Bronchial epithelial cell (primary cell): ENCODE measurements at places on chromosomes 13 and 19.
A peak's percentile ranks its signal among the peaks of the same experiment; 100 is the strongest.

DNA sequence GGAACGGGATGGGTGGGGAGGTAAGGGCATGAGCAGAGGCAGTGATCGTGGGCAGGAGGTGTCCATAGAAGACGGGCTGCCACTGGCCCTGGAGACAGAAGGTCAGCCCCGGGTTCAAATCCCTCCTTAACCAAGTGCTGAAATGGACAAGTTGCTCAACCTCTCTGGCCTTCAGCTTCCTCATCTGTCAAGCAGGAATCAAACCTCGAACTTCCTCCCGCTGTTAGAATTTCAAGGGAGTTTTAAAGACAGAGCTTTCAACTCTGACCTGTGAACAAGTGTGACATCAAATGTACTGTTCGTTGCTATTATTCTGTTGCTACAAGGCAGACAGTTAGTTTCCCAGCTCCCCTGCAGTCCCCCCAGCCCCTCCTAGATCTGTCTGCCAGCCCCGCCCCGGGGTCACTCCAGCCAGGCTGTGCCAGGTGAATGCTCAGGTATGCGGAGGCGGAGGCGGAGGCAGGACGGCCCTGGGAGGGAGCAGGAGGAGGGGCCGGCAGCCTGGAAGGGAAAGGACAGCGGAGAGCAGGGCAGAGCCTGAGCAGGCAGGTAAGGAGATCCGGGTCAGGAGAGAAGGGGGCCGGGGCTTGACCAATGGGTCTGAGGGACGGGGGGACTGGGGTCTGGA, at the start of gene EPS8L1:
EPS8L1 (plus strand) TSS at position 499 of the 628 bp plus-strand sequence. CDS start 576 bp downstream, outside the sequence.
- peak; percentile 60 for DNase-seq

- DNase-seq = no peak
These were observed 198.4 kb downstream of the POU4F1 start for GRCh38 chr13:78404846-78405360.

- DNase-seq = no peak
These were observed 32.7 kb downstream of the TMEM255B start for GRCh38 chr13:113791761-113792160.

DNA sequence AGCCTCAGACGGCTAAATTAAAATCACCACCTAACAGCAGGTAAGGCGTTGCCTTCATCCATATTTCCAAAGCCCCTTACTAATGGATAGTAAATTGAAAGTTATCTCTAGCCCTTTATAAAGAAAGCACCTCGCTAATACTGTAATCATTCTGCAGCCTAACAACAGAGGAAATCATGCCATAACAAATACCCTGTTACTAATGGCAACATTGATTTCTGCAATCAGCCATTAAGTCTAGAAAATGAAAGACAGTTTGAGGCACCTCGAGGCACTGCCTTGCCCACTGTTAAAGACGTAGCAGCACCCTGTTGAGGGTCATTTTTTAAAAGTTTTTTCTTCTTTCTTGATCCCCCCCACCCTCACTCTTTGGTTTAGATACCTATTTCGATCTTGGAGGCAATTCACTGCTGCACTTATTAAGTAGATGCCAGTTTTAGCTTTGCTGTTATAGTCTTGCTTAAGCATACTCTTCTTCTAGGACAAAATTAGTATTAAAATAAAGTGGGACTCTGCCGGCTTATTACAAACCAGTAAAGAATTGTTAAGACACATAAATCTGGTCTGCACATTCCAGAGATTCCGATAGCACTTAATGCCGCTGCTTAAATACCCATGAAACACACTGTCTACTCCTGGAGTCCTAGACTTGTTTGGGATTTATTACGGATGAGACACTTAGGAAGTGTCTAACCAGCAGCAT, 74.8 kb downstream of the ZNF536 start:
- no peak for DNase-seq

DNA sequence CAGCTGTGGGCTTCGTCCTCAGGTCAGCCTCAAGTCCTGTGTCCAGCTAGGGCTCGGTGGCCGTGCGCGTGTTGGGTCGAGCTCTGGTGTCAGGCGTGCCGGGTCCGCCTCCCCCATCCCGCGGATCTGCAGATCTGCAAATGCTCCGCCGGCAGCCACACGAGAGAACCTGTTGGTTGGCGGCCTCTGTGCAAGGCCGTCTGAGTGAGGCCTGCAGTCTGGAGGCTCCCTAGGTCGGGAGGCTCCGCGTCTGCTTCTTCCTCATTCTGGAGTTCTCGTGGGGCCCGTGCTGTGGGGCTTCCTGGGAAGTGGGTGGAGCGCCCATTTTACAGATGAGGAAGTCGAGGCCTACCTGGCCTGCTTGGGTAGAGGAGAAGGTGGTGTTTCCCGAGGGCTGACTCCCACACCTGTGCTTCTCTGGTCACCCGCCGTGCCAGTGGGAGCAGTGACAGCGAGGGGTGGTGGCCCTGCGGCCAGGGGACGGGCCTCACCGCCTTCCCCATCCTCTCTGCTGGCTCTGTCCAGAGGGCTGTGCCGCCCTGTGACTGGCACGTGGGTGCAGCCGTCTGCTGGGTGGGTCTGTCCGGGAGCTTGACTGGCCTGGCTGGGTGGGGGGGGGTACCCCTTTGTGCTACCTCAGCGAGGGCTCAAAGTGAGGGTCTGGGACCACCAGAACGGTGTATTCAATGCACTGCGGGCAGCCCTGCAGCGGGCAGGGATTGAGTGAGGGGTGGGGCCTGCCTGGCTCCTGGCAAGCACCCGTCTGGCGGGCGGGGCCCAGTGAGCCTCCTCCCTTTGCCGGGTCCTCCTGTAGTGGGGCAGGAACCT, 3.3 kb downstream of the CSNK1G2 start:
- DNase-seq = no peak

DNA sequence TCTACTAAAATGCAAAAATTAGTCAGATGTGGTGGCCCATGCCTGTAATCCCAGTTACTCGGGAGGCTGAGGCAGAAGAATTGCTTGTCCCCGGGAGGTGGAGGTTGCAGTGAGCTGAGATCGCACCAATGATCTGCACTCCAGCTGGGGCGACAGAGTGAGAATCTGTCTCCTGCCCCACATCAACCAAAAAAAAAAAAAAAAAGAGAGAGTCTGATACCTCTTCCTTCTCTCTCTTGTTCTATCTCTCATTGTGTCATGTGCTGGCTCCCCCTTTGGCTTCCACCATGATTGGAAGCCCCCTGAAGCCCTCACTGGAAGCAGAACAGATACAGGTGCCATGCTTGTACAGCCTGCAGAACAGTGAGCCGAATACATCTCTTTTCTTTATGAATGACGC, 20.4 kb downstream of the CLEC11A start:
- DNase-seq = no peak

DNA sequence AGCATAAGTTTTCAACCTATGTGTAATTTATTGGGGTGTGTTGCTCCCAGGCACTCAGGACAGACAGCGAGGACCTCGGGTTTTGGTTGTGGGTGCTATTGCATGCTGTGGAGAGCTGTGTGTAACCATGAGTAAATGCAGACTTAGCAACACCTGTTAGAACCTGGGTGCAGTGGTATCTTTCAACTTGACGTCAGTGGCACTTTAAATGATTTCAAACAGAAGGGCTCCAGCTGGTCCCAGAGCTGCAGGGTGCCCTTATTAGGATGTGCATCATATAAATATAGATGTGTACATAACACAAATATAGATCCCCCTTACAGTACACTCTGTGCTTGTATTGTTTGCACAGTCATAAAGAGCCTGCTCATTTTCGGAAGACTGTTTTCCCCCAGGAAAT, 228.3 kb upstream of the IRS2 start:
- peak; percentile 64 for DNase-seq

DNA sequence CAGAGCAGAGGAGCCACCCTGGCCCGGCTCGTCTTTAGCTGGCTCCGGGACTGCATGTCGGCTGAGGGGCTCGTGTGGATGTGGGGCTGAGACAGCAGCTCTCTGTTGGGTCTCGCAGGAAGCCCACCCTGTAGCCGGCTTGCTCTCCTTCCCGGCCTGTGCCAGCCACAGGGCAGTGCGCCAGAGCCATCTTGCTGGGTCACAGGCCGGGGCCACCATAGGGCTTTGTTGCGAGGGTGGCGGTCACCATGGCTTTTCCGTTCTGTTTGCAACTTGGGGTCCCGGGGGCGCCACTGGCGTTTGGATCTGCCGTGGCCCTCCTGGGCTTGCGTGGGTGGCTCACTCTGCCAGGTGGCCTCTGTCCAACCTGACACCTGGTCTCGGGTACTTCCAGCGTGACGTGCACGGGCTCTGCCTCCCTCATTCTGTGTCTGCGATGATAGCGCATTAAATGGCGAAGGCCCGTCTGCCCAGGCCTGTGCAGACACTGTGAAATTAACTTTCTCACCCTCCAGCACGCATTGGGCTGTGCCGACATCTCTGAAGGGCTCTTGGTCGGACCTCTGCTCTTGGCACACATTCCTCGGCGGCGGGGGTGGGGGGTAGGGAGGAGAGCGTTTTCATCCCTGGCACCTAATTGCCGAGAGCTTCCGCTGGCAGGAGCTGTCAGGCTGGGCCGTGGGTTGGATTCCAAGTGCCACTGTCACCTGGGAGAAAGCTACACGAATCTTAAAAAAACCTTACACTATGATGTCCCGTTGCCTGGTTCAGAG, 95.1 kb downstream of the KDM4B start:
- no peak for DNase-seq

GRCh38 chr19:55700813-55701212, 25.8 kb downstream of the EPN1 start:
- no peak for DNase-seq

DNA sequence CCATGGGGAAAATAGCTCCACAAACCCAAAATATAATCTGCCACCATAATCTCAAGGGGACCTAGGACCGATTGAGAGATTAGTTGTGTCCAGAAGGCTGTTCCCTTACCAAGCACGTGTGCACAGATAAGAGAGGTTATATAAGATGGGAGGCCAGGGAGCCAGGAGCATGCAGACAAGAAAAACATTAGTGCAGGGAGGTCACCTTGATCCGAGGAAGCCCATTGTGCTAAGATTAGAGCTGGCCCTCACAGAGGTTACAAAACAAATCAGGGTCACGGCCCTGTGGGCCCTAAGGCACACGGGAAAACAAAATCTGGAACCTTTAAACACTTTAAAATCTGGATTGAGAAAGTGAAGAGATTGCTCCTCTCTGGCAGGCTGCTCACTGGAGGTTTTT, 37.7 kb downstream of the RGCC start:
- DNase-seq = no peak

DNA sequence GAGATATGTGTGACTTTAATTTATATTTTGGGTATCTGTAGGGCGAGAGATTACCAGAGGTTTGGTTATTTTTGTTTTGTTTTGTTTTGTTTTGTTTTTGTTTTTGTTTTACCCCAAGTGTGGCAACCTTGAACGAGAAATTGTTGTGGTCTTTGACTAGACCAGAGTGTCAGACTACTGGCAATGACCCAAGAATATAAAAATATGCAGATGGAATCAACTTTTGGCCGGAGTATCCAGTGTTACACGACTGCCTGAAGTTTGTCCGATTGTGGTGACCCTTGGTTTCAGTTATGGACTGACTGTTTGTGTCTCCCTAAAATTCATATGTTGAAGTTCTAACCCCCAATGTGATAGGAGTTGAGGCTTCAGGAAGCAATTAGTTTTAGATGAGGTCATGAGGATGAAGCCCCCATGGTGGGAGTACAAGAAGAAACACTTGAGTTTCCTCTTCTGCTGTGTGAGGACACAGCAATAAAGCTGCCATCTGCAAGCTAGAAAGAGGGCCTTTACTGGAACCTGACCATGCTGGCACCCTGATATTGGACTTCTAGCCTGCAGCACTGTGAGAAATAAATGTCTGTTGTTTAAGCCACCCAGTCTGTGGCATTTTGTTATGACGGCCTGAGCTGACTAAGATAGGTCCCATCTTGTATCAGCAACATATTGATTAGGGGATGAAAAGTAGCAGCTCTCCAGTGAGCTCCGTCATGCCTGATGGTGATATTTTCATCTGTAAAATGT, 261.7 kb downstream of the MTUS2 start:
- DNase-seq = no peak

- DNase-seq = peak; percentile 81
These were observed at the start of gene POLR1G for GRCh38 chr19:45406226-45407090. Gene POLR1G, plus strand, starts transcription at chr19:45406644. Its CDS starts 53 bp downstream, at chr19:45406697.

GRCh38 chr13:48110931-48111721, 16.2 kb upstream of the MED4 start:
- DNase-seq = no peak

GRCh38 chr19:48858984-48859710, 9.3 kb downstream of the PLEKHA4 start:
- no peak for DNase-seq
